Inflammatory macrophage treated with lipopolysaccharide for 1 hour (primary cell): ENCODE measurements at places on chromosomes 7 and 10.

DNA sequence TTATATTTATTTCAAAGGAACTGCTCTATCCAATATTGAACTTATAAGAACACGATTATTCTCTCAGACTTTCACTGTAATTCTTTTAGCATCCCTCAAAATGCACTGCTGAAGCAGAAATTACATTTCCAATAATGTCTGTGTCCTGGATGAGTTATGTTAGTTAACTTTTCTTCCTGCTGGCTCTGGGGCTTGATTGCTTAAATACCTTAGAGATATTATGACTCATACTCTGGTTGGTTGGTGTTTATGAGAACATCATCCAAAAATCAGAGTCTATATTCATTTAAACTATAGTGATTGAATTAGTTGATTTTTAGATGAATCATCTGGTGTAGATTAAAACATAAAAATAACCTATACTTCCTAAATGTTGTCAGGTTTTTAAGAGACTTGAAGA is 246.3 kb upstream of the VWC2 start:
- no peak for DNase-seq

DNA sequence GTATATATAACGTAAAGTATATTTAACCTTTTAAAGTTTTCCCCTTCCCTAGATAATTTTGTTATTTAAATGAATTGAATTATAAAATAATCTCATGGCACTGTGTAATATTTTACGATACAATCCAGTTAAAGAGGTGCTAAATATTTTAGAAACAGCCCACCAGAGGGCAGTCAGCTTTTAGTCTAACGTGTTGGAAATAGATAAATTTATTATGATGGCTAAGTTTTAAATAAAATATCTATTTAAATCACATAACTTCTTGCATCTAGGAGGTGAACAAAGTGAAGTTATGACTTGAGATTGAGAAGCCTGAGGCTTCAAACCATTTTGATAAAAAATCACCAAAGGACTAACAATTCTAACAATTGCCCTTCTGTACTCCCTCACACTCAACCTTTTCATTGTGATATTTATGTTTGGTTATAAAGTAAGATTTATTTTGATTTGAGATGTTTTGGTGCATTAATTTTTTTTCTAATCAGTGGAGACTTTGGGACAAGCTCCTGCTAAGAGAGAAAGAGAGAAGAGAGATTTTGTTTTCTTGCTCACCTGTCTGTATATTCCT is 171.5 kb upstream of the SP4 start:
- peak; percentile 31 for DNase-seq

DNA sequence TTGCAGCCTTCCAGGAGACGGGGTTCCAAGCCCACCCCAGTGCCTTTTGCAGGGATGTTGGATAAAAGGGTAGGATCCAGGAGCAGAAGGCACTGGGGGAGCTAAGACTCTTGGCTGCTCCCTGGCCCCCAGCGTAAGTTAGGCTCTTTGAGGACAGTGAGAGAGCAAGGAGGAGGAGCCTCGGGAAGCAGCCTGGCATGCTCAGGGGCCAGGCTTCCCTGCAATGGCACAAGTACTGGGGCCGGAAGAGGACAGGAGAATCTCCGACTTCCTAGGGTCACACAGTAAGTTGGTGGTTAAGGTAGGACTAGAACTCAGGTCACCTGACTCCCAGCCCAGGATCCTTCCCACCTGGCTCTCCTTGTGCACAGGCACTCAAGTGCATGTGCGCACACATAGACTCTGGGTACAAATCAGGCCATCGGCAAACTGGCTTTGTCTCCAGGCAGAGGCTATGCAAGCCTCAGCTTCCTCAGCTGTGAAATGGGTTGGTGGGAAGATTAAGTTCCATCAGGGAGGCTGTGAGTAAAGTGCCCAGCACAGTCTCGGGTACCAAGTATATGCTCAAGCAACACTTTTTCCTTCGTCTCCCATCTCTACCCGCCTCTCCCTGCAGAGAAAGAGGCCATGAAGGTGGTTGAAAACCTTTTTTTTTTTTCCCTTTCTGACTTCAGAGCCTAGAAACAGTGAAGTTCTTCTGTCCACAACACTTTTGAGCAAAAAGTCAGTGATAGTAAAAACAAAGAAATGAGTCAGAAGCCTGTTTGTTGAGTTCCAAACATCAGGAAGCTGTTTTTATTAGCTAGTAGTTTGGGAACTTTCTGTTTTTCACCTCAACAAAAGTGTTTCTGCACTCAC is 79.1 kb downstream of the NEURL1 start:
- no peak for DNase-seq

GRCh38 chr10:103476046-103476768 is 2.8 kb downstream of the CALHM3 start:
- DNase-seq: no peak

- no peak for DNase-seq
Observed at GRCh38 chr10:102763037-102763607, 19.4 kb downstream of the WBP1L start.

DNA sequence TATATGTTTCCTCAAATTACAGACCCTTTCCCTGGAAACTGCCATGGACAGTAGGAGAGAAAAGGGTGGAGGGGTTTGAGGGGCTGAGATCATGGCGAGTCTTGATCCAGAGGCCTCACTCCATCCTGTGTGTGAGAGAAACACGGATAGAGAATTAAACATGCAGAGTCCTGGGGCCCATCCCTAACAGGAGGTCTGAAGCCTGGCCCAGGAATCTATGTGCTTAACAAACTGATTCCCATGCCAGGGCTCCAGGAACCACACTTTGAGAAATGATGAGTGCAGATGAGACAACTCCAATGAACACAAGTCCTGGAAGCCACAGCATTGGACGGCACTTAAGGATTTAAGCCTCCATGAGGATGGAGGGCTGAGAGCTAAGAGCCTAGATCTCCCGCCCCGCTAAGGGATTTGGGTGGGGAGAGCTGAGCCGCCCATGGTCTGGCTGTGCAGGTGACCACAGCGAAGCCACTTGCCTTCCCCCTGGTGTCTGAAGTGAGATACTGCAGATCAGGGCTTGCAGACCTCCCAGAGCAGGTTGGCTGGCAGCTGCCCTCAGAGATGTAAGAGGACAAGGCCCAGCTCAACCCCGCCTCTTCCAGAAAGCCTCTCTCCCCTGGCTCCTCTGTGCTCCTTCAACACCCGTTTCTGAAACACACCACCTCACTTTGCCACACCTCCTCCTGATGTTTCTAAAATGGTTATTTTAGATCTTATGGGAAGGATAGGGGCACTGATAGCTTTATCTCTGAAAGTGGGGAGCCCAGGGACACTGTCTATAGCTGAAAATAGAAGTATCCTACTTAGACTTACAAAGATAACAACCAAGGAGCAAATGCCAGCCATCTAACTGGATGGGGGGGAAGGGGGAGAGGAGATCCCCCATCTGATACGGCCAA is 24.8 kb upstream of the EIF5AL1 start:
- peak; percentile 56 for DNase-seq

DNA sequence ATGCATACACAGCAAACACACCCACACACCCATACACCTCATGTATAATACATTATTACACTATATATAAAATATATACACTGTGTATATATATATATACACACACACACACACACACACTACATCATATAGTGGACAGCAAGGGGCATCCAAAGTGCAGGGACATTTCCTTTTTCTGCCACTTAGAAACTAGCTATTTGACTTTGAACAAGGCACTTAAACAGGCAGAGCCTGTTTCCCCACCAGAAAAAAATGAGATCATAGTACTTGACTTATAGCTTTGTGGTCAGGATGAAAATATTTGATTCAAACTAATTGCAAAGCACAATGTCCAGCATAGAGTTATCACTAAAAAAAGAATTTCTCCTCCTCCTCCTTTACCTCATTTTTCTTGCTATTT is 254.3 kb upstream of the NPVF start:
- DNase-seq: no peak

- no peak for DNase-seq
Observed at GRCh38 chr7:28524978-28525377, 112.7 kb downstream of the CREB5 start.

GRCh38 chr7:76347710-76348109 is 11.1 kb downstream of the YWHAG start:
- DNase-seq: no peak

DNA sequence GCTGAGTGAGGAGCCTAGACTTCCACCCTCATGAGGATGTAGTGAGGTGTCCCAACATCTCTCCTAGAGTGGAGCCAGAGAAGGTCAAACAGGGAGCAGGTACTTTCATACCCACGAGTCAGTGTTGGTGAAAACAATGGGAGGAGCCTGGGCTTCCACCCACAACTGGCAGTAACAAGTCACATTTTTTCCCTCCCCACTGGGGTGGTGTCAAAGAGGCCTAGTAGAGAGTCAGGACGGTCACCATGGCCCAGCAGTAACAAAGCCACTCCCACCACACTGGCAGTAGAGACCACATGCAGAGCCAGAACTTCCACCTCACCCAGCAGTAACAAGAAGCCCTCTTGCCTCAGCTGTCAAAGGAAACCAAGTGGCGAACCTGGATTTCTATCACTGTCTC is 280.2 kb upstream of the IMMP2L start:
- no peak for DNase-seq

- no peak for DNase-seq
Observed at GRCh38 chr10:22690158-22690557, 24.2 kb downstream of the PIP4K2A start.

DNA sequence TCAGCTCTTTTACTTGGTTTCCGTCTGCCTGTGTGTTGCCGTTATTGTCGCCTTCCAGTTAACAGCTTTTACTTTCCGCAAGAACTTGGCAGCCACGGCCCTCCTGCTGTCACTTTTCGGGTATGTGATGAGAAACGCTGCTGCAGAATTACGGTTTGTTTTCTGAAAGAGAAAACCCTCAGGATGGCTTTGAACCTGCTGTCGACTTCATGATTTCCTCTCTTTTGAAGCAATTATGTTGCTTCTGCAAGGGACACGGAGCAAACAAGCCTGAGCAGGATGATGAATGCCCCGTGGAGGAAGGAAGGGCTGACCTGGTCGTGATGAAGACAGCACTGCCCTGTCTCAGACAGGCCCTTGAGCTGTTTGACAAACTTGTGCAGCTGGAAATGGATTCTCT is 339.8 kb downstream of the ABCA13 start:
- DNase-seq: no peak

DNA sequence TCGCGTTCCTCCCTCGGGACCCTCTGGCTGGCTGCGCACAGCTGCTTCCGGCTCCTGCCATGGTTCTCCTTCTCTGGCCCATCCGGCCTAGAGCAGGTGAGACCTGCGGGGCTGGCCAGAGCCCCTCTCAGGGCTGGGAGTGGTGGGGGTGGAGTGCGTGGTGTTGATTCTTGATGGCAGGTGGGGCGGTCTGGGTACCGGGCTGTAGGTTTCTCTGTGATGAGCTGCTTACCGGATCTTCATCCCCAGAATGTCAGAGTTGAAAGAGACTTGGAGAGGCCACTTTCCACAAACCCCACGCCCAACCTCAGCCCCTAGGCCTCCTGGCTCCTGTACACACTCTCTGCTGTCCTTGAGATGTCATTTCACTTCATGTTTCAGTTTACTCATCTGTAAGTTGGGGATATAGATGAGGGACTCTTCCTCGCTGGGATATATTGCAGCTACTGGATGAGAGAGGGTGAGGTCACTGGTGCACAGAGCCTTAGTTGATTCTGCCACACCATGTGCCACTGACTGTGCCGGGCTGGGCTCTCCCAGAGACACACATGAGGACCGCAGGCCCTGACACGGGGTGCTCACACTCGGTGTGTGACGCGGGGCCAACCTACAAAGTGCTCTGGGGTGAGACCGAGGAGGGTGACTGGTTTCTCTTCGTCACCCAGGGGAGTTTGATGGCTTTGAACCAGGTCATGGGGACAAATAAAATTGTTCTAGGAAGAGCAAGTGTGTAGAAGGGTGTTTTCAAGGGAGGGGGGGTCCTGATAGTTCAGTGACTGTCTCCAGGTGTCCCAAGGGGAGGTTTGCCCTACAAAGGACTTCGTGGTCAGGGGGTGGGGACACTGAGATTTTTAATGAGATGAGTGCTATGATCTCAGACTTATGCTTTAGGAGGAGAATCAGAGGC is 29.5 kb downstream of the ZNF775 start:
- no peak for DNase-seq

DNA sequence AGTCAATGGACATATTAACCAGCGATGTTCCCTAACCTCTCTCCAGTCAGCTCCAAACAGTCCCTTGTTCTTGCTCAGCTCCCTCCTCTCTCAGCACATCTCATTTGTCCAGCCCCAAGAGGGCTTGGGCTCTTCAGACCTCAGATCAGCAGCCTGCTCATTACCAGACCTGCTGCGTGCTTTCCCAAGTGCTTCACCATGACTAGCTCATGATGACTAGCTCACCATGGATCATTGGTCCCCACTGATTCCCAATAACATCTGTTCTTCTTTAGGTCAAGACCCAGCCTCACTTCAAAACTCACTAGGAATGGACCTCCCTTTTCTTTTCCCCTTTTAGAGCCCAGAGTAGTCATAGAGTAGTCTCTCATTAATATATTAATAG is 121.9 kb downstream of the SLC16A9 start:
- no peak for DNase-seq

GRCh38 chr10:128708182-128708581 is 582.0 kb upstream of the MKI67 start:
- no peak for DNase-seq

GRCh38 chr10:31320550-31321211 is 1.7 kb downstream of the ZEB1 start:
- DNase-seq: no peak

DNA sequence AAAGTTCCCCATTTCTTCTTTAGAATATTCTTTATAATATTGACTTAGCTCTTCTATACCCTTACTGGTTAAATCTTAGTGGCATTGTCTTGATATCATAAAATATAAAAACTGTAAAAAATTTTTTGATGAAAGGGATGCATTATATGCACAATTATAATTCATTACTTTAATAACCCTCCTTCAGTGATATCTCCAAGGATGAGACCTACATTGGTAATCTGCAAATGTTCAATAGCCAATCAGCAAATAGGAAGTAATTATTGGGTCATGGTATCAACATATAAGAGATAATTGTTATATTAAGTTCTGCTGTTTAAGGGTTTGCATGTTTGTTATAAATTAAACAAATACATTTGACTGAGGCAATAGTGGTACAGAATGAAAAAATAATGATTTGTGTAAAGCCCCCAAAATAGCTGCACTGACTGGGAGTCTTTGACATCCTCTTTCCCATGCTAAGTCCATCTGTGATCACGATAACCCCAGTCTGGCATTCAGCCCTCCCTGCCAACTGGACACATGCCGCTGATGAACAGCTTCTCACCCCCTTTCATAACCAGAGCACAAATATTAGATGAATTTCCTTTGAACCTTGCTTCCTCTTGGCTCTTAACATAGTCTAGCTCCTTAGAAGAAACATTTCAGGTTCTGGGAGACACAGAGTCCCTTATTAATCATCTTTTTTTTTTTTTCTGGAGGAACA is 169.5 kb downstream of the CPED1 start:
- DNase-seq: no peak

GRCh38 chr7:93161181-93161762 is 13.1 kb upstream of the SAMD9L start:
- DNase-seq: no peak

- DNase-seq: no peak
Observed at GRCh38 chr10:99983280-99983988, 26.3 kb downstream of the DNMBP start.

DNA sequence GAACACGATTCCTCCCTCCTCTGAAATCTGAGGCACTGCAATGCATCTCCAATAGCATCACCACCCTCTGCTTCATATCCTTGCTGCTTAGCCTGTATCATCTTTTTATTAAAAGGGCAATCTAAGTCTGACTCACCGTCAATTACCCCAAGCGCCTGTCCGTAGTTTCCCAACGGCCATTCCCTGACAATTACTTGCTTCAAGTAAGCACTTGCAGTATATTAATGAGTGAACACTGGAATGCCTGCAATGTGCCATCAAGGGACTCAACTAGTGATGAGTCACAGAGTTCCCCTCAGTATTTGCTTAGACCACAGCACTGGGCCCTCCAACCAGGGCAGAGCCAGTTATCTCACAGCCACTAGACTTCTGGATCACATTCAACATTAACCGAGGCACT is 19.5 kb upstream of the PPP1R3C start:
- DNase-seq: no peak
